ENCODE measurements at places on chromosomes 1 and 21. TPM values are rescaled to one million over a fixed set of nuclear protein-coding genes. Genes with fewer than 3 reads are reported as not detected.

Gene AK5
- polyA plus RNA-seq, result 54.0 TPM

Gene DFFA
- 33.9 TPM for polyA plus RNA-seq

Gene CADM3
- polyA plus RNA-seq, result 263 TPM

Gene CRNN
- not detected for polyA plus RNA-seq

Gene MTARC2
- 25.9 TPM for polyA plus RNA-seq

Gene CNTN2
- polyA plus RNA-seq, result 37.7 TPM

Gene PLA2G4A
- 5.2 TPM for polyA plus RNA-seq

Gene DIO1
- polyA plus RNA-seq, result 0.57 TPM

Gene ESPN
- 7.4 TPM for polyA plus RNA-seq

Gene ALPL
- 33.0 TPM for polyA plus RNA-seq

Gene DLGAP3
- polyA plus RNA-seq, result 41.1 TPM

DNA sequence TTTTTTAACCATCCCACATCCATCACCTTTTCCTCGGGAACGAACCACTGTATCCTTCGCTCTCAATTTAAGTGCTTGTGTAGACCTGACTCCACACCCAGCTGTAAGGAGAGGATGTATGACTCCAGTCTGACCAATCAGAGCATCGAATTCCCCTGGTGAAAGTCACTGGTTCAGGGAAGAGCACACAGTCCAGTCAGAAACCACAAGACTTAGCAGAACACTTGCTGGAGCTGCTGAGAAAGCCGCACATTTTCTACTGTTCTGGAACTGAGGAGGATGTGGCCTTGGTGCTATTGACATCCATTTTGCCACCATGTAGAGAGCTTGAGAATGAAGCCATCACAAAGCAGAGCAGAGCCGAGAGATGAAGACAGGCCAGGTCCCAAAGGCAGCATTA, 59.9 kb upstream of the CNN3 start:
- no peak for DNase-seq

DNA sequence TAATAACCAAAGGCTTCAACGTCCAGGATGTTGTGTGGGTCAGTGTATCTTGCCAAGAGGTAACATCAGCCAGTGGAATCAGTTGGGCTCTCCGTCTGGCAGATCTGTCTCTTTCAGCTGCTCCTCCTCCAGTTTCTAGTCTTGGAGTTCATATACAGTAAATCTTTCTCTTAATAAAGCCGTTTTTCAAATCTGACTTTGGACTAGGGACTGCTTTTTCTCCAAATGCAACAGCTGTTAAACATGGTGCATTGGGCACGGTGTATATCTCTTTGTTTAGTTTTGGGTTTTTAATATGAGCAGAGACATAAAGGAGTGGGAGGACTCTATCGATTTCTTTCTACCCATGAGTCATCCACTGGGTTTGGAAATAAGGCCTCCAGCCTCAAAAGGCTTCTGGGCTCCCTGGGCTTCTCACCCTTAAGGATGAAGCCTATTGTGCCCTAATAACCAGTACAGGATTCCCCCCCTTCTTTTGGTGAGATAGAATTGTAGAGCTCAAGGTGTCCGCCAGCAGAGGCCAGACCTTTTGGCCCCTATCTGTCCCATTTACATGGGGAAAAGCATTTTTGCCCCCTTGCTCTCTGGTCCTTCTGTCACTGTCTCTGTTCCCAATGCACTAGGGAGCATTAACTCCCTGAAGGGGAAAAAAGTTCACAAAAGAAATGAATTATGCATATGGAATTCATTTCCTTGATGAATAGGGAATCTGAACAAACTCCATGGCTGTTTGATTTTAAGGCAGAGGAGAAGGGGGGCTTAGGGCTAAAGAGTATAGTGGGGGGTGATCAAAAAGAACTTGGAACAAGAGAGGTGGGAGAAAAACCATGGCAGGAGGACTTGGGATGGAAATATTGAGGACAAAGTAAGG, 86.0 kb downstream of the PBX1 start:
- no peak for DNase-seq

- no peak for DNase-seq
Measured at GRCh38 chr1:208682664-208683013, 438.5 kb upstream of the PLXNA2 start.

- DNase-seq, result no peak
Measured at GRCh38 chr1:3412376-3412775, 42.1 kb upstream of the ARHGEF16 start.

GRCh38 chr1:244964112-244964971, 100.0 kb upstream of the HNRNPU start:
- DNase-seq, result no peak

DNA sequence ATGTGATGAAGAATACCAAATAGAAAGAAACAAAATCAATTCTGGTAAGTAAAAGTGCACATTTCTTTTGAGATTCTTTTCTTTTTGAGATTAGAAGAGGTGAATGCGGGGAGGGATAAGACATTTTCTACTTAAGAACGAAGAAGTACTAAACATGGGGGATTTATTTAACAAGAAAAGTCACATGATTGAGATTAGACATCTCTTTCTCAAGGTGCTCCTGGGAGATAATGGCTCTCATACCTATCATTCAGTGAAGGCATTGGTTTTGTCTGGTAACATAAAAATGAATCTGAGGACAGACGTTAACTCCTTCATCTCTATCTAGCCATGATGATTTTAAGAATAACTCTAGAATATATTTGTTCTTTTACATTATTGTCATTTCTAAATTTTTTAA, 147.9 kb upstream of the SAMSN1 start:
- no peak for DNase-seq

DNA sequence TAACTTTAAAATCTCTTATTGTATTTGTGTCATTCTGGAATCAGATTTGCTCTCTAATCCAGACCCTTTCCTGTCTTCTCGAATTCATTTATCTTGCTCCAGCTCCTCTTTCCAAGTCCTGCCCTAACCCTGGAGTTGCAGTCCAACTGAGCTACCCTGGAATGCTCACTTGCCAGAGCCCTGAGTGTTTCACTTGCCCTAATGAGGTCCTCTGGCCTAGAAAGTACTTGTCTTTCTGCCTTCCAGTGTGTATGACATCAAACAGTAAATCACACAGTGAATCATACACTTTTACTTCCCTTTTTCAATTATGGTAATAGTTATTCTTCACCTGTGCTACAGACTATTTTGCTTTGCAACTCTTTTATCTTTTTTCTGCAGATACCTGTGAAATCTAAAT, 96.9 kb downstream of the NEK7 start:
- no peak for DNase-seq

- DNase-seq, result no peak
Measured at GRCh38 chr21:38669186-38669585, 136.5 kb upstream of the ETS2 start.

DNA sequence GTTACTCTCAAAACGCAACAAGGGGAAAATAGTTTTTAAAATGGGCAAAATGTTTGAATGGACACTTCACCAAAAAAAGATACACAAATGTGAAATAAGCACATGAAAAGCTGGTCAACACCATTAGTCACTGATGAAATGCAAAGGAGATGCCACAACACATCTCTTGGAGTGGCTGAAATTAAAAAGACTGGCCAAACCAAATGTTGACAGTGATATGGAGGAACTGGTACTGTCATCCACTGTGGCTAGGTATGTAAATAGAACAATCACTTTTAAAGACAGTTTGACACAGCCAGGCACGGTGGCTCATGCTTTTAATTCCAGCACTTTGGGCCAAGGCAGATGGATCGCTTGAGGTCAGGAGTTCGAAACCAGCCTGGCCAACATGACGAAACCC, 91.1 kb downstream of the POFUT2 start:
- DNase-seq, result no peak

DNA sequence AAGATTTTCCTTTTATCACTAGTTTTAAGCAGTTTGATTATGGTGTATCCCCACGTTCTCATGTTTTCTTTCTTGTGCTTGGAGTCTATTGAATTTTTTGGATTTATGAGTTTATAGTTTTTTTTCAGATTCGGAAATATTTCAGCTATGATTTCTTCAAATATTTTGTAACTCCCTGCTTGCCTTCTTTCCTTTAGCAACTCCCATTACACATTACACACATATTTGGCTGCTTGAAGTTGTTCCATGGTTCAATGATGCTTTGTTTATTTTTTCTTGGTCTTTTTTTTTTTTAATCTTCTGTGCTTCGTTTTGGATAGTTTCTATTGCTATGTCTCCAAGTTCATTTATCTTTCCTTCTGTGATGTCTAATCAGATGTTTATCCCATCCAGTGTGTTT, 48.5 kb upstream of the WARS2 start:
- no peak for DNase-seq

- DNase-seq, result no peak
Measured at GRCh38 chr21:37862536-37862935, 53.7 kb downstream of the KCNJ6 start.

DNA sequence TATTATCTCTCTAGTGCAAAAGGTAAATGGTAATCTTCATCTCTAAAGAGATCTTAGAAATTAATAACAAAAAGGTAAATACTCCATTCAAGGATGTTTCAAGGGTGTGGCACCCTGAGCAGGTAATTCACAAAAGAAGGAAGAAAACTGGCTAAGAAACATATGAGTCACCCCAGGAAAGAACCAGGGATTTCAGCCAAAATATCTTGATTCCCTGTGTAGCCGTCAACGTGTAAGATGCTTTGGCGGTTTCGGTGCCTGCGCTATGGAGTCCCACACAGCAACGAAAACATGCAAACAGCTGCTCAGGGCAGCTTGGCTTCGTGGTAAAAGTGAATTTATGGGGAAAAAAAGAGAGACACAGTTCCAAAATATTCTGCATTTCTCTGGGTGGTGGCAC, 3.7 kb downstream of the ITGB2 start:
- no peak for DNase-seq

DNA sequence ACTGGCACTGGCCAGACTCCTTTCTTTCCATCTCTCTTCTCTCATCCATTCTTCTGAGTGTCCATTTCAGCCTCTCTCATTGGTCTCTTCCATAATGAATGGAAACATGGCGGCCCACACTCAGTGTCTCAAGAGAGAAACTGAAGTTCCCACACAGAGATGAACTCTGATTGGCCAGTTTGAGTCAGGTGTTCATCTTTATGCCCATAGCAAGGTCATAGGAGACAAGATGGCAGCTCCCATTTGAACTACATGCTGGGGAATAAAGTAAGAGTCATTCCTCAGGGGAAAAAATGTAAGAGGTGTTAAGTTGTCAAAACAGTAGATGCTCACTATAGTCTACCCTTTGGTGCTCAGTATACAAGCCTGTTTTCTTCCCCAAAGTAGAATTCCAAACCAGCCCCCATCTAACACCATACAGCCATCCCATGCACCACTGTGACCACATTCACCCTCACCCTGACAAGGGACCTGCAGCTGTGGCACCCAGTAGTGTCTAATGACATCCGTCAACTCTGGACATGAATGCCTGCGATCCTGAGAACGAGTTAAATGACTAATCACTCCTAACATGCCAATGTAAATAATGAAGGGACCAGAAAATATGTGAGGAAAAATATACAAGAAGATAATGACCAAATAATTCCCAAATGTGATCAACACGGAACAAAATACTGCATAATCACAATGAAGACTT, 12.4 kb downstream of the CDA start:
- DNase-seq, result no peak

GRCh38 chr1:2339206-2340085, 51.9 kb downstream of the MORN1 start:
- no peak for DNase-seq

- no peak for DNase-seq
Measured at GRCh38 chr1:43980255-43981134, 1.5 kb downstream of the B4GALT2 start.

GRCh38 chr1:207309745-207310273, 11.7 kb upstream of the CD55 start:
- no peak for DNase-seq

DNA sequence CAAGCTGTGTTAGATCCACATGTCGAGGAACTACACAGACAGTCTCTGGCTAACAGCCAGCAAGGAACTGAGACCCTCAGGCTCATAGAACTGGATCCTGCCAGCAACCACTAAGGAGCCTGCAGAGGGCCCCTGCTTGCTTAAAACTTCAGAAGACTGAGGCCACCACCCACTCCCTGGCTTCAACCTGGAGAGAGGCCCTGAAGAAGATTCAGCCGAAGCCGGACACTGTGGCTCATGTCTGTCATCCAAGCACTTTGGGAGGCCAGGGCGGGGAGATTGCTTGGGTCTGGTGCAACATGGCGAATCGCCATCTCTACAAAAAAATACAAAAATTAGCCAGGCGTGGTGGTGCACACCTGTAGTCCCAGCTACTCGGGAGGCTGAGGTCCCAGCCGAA, 92.6 kb upstream of the TMPRSS2 start:
- DNase-seq, result no peak

GRCh38 chr1:234645964-234646363, 36.0 kb upstream of the IRF2BP2 start:
- no peak for DNase-seq

GRCh38 chr1:15501208-15502032, 22.6 kb downstream of the CASP9 start:
- no peak for DNase-seq

GRCh38 chr1:65762081-65762862, 30.4 kb upstream of the PDE4B start:
- DNase-seq, result no peak
